NCI-H226 (cell line): ENCODE measurements at places on chromosomes 1 and 21.

- no peak for DNase-seq
Observed at GRCh38 chr1:7842517-7842916, 10.3 kb downstream of the UTS2 start.

GRCh38 chr1:59138402-59138801, 158.5 kb upstream of the FGGY start:
- DNase-seq, result no peak

GRCh38 chr21:33817663-33818451, 97.7 kb downstream of the ATP5PO start:
- no peak for DNase-seq

- DNase-seq, result no peak
Observed at GRCh38 chr1:158583962-158584361, 4.3 kb upstream of the OR10X1 start.

GRCh38 chr1:68449901-68450300, at the start of gene RPE65:
Gene RPE65, minus strand, starts transcription at chr1:68449954. Its CDS starts 49 bp downstream, at chr1:68449905.
- no peak for DNase-seq

- DNase-seq, result no peak
Observed at GRCh38 chr1:56432166-56432971, 147.0 kb downstream of the PLPP3 start.

- DNase-seq, result no peak
Observed at GRCh38 chr1:88101041-88101440, 583.0 kb upstream of the PKN2 start.

GRCh38 chr1:97108179-97108578, 386.6 kb downstream of the PTBP2 start:
- DNase-seq, result peak; percentile 13

- peak; percentile 54 for DNase-seq
Observed at GRCh38 chr1:119870917-119871596, 25.3 kb downstream of the ADAM30 start.

GRCh38 chr1:24584171-24584647, 28.3 kb downstream of the NCMAP start:
- no peak for DNase-seq

DNA sequence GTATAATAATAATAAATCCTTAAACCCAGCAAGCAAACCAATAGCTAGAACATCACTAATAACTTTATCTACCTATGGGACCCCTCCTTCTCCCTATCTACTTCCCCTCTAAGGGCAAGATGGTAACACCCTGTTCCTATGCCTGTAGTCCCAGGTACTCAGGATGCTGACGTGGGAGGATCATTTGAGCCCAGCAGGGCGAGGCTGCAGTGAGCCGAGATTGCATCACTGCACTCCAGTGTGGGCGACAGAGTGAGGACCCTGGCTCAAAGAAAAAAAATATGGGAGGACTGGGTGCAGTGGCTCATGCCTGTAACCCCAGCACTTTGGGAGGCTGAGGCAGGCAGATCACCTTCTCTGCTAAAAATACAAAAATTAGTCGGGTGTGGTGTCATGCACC, 143.1 kb upstream of the SLC45A1 start:
- no peak for DNase-seq

GRCh38 chr1:110465038-110465813, 14.3 kb downstream of the PROK1 start:
- DNase-seq, result no peak

DNA sequence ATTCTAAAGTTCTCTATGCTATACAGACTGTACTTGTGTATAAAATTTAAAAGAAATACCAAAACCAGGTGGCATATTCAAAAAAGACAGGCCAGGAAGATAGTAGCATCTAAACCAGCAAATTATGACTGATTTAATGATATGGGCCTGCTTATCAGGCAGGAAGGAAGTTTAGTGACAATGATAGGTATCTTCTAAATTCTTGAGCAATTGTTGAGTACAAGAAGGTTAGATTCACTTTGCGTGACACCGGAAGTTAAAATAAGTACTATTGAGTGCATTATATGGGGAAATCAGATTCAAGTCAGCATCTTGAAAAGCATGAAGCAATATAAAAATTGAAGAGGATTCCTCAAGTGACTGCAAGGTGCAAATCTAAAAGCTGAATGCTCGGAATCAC, 186.8 kb upstream of the RGS18 start:
- DNase-seq, result no peak

- DNase-seq, result no peak
Observed at GRCh38 chr21:40049031-40049930, 182.0 kb downstream of the PCP4 start.

DNA sequence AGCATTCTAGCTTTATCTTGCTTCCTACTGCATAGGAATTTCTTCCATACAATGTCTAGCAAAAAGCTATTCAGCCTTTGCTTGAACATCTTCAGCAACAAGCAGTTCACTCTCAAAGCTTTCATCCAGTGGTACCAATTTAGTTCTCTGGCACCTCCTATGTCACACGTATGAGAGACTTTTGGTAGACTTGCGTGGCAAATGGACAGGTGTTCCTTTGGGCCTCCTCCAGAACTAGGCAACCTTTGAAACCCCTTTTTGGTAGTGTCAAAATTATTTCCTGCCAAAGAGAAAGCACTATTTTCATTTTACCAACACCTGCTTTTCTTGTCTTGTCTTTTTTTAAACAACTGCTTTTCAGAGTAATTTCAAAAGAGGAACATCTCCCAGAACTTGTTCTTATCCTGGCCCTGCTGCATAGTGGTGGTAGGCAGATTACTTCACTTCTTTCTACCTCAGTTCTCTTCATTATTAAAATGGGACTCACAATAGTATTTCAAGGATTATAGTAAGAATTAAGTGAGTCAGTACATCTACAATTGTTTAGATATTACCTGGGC, 122.4 kb downstream of the MAST2 start:
- DNase-seq, result no peak

DNA sequence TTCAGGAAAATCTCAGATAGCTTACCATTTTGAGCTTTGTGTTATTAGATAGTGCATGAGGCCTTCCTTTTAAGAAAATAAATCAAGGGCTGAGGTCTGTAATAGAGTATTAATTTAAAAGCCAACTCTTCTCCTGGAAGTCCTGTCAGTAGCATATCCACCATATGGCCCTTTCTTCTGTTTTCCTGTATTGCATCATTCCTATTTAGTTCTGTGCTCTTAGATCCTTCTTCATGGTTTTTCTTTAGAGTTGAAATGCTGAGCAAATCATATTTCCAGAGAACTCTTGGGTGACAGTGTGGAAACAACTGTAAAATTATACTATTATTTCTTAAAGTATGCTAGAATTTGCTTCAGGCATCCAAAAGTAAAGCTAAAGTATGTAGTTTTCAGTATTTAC, 91.7 kb downstream of the TTC3 start:
- DNase-seq, result no peak

DNA sequence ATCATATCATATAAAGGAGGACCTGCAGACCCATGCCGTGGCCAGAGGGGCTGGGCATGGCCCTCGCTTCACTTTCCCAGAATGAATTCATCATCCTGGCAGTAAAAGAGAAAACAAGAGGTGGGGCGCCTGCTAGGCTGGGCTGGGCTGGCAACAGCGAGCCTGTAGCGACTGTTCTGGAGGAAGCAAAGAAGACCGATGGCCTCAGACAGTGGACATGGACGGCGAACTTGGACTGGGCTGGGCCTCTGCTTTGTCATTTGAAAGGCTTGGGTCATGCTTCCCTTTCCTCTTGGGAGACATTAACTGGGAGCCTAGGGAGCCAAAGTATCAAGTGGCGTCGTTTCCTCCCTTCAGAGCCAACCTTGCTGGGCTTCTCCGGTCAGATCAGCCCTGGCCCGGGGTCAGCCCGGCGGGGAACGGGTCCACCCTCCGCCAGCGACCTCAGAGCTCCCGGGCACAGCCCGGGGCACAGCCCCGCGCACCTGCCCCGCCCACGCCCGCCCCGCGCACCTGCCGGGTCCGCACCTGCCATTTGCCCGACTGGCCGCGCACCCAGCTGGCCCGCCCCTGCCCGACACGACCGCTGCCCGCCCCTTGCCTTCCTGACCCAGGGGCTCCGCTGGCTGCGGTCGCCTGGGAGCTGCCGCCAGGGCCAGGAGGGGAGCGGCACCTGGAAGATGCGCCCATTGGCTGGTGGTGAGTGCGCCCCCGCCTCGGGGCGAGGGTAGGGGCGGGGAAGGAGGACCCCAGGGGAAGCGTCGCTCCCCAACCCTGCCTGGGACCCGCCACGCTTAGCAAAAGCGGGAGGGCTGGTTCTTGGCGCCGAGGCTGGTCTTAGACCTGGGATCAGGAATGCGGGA, at the start of gene FAM3B:
Gene FAM3B (plus strand): TSS at position 602 of the 863 bp plus-strand sequence. CDS start 79 bp downstream, at position 681.
- no peak for DNase-seq

DNA sequence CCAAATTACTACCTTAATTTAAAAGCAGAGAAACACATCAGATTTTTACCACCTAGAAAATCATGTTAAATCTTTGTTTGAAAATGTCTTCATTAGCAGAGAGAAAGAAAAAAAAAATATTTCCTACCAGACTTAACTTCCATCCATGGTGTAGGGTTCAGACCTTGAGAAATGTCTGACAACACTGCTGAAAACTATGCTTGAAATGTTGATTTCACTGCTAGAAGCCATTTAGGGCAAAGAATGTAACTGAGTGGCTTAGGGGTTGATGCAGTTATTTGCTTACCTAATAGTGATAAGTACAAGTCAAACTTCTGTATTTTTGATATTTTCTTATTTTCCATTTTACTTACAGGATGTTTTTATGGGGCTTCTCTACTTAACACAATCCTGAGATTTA, 495.6 kb upstream of the NEGR1 start:
- no peak for DNase-seq

DNA sequence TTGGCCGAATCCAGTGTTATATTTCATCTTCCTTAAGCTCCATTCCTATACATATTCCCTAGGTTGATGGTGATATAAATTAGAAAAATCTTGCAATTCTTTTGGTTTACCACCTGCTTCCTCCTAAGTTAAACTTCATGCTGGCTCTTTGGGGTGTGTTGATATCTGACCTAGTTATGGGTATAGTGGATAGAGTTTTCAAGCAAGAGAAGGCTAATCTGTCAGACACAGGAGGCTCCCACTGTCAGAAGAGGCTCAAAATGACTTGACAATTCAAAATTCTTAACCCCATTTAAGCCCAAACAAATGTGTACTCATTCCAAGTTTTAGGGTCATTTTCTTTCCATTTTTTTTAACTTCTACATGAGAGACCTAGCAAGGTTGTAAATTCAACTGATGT, 8.5 kb upstream of the SLC35D1 start:
- no peak for DNase-seq

GRCh38 chr1:214028095-214028494, 40.3 kb downstream of the PROX1 start:
- DNase-seq, result no peak

- DNase-seq, result peak; percentile 86
Observed at GRCh38 chr1:82399093-82399492, 598.4 kb downstream of the ADGRL2 start.

DNA sequence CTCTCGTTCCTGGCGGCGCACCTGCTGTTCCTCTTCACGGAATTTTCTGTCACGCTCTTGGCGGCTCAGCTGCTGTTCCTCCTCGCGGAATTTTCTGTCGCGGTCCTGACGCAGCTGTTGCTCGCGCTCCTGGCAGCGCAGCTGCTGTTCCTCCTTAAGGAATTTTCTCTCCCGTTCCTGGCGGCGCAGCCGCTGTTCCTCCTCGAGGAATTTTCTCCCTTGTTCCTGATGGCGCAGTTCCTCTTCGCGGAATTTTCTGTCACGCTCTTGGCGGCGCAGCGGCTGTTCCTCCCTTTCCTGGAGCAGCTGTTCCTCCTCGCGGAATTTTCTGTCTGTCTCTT, 6.4 kb downstream of the TCHH start:
- DNase-seq, result no peak

DNA sequence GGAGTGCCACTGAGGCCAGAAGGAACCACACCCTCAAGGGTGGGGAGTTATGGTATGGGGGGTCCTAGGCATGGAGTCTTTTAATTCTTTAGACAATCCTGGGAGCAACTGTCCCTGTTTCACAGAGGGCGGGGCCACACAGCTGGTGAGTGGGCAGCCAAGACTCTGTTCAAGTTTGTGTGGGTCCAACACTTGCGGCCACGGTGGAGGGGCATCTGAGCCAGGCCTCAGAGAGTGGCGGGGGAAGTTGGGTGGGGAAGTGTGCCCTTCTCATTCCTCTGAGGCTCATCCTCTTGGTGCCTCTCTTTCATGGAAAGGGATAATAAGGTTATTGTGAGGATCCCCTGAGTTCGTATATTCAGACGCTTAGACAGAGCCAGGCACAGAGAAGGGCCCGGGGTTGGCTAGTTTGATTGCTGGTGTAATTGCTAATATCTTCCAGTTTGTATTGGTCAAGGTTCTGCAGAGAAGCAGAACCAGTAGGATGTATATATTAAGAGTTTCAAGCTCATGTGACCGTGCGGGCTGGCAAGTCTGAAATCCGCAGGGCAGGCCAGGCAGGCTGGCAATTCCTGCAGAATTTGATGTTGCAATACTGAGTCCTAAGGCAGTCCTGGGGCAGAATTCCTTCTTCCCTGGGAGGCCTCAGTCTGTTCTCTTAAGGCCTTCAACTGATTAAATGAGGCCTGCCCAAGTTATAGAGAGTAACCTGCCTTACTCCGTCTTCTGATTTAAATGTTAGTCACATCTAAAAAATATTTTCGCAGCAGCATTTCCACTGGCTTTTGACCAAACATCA, 15.9 kb downstream of the PCSK9 start:
- DNase-seq, result no peak

- no peak for DNase-seq
Observed at GRCh38 chr1:11483581-11484320, 4.8 kb downstream of the DISP3 start.

DNA sequence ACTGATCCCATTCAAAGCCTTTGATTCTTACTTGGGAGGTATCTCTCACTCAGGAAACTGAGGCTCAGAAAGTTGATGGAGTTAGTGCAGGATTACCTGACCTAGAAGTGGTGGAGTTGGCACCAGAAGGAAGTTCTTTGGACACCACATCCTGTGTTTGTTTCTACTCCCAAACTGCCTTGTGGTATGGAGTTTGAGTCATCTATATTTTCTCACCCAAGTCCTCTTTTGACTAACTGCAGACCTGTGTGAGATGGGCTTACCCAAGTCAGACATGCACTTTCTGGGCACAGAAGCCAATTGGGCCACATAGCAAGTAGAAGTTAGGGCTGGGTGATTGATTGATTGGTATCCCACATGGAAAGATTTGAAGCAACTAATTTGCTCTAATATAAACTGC, 36.1 kb downstream of the FGGY start:
- peak; percentile 78 for DNase-seq

GRCh38 chr21:36080386-36080785, 10.6 kb downstream of the CBR1 start:
- no peak for DNase-seq

DNA sequence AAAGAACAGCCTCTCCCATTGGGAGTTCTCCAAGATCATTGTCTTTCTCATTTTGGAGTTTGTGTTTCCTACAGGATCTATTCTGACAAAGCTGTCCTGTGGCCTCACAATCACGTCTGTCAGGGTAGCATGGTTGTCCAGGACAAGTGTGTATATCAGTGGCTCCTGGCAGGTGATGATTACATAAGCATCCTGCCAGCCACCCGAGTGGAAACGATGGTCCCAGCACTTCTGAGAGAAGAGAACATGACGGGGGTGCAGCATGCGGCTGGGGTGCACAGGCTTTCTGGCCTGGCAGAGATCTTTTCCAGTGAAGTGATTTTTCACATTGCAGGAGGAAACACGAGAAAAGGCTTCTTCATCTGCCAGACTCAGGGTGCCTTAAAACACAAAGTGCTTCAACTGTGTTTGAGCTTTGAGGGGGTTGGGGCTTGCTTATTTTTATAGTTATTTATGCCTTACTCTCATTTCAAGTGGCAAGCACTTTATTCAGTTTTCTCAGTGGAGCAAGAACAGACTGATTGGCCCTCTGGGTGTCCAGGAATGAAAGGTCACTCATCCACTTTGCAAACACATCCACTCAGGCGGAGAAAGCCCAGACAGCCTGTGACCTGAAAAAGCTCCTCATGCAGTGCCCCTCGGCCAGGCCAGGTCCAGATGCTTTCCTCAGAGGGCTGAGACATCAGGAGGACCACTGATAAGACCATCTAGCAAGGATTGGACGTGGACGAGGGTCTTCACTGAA, 186.0 kb downstream of the DUSP10 start:
- DNase-seq, result no peak
